ENCODE measurements at places on chromosomes 5 and 9.
A peak's percentile ranks its signal among the peaks of the same experiment; 100 is the strongest.

DNA sequence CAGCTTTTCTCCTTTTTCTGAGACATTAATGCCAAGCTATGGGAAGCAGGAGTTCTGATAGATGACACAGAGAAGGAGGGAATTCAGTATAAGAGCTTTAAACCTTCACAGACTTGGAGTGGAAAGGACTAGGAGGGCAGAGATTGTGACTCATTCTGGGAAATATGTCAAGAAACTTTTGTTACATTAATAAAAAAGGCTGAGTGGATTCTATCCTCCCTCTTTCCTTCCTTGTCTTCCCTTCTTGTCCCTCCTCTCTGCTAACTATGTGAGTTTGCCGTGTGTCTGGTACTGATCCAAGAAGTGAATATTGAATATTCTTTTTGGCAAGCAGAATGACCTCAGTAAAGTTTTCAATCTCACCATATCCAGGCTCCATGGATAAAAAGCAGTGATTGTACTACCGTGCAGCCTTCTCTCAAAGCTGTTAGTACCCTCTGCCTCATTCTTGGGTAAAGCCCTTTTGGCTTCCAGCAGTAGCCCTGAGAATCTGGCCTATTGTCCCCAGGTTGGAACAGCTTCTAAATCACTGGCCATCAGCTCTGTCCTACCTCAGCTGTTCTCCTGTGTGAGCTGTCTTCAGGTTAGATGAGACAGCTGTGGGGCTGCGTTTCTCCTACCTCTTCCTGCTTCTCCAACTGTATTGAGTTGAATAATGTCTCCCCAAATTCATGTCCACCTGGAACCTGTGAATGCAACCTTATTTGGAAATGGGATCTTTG lies 73.9 kb downstream of the ATG10 start:
- no peak for DNase-seq

DNA sequence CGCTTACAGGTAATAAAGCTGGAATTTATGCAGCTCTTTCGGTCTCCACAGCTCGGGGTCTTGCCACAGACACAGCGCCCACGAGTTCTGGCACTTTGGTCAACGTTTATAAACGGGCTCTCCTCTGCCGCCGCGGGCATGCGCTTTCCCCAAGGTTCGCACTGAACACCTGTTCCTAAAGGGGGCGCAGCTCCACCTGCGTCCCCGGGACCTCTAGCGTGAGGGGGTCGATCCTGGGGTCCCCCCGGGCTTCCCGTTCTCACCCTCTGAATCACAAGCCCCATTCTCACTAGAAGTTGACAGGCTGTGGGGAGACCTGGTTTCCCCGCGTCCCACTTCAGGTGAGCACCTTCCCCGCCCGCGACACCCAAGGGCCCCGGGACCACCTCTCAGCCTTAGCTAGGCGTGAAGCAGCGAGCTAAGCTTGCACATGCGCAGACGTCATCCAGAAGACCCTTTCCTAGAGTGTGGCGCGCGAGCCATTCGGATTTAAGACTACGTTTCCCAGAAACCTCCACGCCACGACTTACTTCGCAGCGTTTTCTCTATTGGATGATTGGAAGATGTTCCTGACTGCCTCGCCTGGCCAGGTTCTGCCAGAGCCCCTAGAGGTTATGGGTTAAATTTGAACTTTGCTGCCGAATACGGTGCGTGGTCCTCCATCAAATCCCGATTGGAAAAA lies 21.3 kb upstream of the ZNF782 start:
- peak; percentile 12 for DNase-seq

- DNase-seq = no peak
These were observed 77.9 kb upstream of the DAB2 start for GRCh38 chr5:39502704-39503103.

- no peak for DNase-seq
These were observed 33.4 kb upstream of the TNFAIP8 start for GRCh38 chr5:119322312-119322947.

DNA sequence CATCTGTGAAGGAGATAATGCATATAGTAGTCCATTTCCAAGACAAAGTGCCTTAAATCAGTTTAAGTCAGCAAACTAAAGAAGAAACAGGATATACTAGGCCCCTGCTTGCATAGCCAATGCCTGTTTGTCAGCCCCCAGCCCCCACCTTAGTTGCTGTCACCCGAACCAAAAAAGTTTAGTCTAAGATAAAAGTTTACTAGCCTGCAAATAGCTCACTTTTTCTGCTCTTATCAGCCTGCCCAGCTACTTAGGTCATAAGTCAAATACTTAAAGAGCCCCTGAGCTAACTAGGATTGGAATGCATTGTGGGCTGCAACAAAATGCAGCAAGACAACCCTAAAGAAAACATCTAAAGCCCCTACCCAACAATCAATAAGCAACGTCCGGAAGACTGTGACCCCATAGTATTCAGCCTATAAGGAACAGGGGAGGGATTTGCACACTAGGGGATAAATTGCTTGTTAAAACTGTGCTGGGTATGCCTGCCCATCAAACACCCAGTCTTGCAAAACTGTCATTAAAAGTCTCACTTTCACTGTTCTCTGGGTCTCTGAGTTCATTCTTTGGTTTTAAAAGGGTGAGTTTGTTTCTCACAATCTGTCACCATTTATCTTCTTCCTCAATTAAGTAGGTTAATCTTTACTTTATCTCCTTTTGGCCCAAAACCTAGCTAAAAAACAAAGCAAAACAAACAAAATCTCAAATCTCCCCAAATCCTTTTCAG lies 92.4 kb upstream of the CEP78 start:
- no peak for DNase-seq

DNA sequence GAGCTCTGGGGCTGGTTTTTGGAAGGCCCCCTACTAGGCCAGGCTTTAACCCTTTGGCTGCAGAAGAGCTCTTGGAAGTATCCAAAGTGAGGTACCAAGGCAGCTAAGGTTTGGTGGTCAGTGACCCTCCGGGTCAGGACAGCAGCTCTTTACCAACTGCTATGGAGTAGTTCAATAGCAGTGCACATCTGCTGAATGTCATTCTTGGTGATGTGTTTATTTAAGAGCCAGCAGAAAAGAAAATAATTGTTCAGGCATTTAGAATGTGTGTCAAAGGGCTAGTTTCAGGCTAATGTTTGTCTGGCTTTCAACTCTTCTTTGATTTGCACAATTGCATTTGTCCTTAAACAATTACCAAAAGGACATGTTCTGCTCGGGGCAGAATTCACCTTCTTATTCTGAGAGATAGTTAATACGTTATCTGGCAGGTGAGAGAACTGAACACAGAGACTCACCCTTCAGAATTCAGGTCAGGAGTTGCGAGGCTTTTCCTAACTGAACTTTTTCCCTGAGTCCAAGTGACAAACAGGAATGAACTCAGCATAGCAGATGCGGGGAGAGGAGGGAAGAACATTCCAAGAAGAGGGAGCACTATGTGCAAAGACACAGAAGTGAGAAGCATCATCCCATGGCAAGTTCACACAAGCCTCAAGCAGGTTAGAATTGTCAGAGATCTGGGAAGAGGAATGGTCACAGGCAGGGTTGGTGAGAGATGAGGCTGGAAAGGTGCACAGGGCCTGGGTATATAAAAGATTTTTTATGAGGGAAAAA lies 556.7 kb upstream of the TLE4 start:
- no peak for DNase-seq

DNA sequence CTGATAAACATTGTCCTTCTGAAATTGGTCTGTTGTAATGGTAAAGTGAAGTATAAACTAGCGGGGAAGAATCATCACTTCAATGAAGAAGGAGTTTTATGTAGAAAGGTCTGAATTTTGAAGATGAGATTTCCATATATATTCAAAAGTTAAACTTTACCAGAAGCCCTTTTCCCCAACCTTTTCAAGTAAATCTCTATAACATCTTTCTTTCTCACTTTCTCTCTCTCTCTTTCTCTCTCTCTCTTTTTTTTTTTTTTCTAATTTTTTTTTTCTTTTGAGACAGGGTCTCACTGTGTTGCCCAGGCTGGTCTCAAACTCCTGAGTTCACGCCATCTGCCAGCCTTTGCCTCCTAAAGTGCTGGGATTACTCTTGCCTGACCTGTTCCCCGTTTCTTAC lies 78.7 kb downstream of the NSD1 start:
- DNase-seq = no peak

- DNase-seq = no peak
These were observed 87.4 kb upstream of the PCA3 start for GRCh38 chr9:76676857-76677256.

DNA sequence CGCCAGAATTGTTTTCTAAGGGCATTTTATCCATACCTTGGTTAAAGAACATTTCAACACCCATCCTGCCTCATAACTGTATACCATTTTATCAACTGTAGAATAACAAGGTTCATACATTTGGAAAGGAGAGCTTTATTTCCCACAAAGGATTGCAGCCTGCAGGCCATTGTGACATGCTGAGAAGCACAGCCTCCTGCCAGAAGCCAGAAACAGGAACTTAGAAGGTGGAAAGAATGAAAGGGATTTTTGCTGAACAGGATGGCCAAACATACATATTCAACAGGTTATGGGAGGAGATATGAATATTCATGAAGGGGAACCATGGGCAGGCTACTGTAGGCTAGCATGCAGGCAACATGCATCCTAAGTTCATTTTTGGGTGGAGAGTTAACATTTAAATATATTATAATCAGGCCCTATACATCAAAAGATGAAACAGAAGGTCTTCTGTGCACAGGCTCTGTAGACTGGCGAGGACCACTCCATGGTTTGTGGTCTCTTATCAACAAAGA lies 59.9 kb upstream of the DIRAS2 start:
- DNase-seq = no peak
